Glomerular endothelial cell (primary cell): ENCODE measurements at places on chromosomes 16 and 17. TPM values are rescaled to one million over a fixed set of nuclear protein-coding genes. Genes with fewer than 3 reads are reported as not detected.

DNA sequence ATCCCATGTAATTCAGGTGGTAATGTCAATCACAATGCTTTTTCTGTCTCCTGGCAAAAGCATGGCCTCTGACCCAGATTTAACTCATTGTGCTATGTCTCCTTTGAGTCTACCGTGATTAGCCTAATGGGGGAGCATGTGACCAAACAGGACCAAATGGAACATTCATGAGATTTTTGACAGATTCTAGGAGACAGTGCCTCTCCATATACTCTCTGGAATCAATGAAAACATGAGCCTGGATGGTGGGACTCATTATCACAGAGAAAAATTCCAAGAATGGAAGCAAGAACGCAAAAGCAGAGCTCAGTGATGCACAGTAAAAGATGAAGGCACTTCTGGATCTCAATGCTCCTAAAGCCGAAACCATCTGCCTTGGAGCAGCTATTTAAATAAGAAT is 307.9 kb upstream of the MON1B start:
- DNase-seq: no peak

DNA sequence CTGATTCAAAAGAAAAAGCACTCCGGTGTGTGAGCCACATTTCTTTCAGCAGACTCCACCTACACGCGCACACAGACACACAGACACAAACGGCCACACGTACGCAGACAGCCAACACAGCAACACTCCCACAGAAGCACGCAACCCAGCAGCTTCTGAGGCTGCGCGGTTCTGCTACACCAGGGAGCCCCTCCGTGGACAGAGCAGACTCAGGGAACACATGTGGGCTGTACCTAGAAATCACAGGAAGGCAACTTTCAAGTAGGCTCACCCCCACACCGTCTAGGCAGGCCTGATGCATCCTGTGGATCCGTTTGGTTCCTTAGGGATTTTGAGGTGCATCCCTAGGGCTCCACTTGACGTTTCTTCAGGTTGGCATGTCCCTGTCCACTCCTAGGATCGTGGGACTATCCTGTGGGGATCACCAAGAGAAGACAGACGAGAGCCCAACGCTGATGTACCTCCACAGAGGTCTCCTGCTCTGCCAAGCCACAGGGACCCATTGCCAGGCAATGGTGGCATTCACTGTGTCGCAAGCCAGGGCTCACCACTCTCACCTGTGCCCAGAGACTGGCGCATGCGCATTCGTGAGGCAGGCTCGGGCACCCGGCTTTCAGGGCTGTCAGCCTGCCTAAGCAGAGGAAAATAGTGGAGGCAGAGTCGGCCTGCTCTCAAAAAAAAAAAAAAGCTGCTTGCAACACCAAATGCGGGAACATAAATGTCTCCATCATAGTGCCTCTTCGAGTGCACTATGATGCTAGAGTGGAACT is 2333.3 kb downstream of the TP53TG3F start:
- DNase-seq: no peak

GRCh38 chr16:29816694-29817441 is 916 bp downstream of the PAGR1 start:
- DNase-seq: no peak

GRCh38 chr16:60907645-60908044 is 1128.6 kb downstream of the CDH8 start:
- no peak for DNase-seq

DNA sequence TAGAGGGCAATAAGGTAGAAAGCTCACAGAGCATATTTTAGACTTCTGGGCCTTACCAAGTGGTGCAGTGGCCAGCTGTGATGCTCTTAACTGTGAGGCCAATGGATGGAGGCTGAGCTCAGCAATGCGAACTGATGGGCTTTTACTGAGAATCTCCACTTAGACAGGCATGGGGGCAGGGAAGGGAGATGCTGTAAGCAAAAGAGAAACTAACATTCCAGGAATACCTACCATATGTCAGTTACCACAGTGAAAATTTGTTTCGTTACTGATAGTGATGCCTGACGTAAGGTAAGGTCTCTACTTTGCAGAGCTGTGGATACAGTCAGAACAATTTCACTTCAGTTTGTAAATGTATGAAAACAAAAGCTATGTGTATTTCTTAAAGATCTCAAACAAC is 250.6 kb upstream of the ZFHX3 start:
- no peak for DNase-seq

DNA sequence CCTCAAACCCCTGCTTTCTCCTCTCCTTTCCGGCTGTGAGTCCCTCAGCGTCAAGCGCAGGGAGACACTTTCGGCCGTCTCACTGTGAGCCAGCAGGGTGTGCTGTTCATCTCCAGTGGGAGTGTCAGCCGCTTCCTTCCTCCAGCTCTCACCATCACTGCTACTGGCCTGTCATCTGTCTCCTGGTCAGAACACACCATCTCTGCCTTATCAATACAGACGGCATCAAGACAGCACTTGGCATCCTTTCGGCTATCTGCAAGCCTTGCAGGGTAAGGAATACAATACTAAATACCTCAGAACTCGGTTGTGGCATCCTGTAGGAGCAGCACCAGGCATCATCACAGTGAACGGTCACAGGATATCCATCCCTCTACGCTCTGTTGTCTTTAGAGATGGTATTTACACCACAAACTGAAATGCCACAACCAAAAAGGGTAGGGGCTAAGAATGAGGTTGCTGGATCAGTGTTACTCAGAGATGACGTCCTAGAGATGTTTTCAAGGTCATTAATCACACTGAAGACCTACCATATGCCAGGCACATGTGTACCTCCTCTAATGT is 20.7 kb upstream of the CMTM4 start:
- no peak for DNase-seq

DNA sequence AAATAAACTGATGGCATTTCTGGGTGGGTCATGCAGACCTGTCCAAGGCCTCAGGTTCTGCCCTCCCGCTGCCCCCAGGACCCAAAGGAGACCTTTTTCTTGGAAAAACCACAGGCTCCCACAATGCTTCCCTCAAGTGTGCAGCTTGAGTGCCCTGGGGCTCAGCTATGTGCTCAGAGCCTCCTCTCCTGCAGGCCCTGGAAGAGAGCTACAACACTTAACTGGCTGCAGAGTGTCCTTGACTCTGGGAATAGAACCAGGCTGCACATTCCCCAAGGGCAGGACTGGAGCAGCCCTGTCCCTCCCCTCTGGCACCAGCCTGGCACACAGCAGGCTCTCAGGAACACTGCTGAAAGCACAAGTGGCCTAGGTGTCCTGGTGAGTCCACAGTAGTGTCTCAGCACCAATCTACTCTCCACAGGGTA is 4.8 kb upstream of the SREBF1 start:
- no peak for DNase-seq

DNA sequence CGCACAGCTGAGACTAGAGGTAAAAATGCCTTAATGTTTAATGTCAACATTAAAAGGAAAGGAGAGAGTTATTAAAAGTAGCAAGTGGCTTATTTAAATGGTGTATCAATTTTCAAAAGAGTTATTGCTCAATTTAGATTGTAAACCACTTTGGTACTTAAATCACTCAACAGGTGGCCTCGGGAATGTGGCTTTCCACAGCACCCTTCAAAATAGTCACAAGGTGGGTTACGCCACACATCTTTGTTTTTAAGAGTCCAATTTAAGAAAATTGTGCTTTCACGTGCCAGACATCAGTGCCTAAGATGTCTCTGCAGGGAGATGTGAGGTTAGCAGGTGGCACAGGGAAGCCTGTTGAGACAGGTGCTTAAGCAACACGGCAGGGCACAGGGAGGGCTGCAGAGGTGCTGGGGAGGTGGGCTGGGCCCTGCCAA is 27.5 kb upstream of the ADCY7 start:
- DNase-seq: no peak

- DNase-seq: no peak
These were observed 535.7 kb upstream of the CDH11 start for GRCh38 chr16:65657556-65657955.

Gene CTRL
- 0.12 and 0.34 TPM in 2 replicates for total RNA-seq

Gene CETP
- 18.5 and 27.1 TPM in 2 replicates for total RNA-seq

Gene BIRC5
- 13.9 and 16.1 TPM in 2 replicates for total RNA-seq

Gene MEIOB
- 0.10 and 0.88 TPM in 2 replicates for total RNA-seq

Gene SSTR5
- total RNA-seq: not detected in 2 replicates
